C1 segment of cervical spinal cord (tissue), 14 donors: ENCODE measurements at places on chromosomes 12 and 14.
A peak's percentile ranks its signal among the peaks of the same experiment; 100 is the strongest.

- peak; percentile 50 for DNase-seq
Observed at GRCh38 chr14:51094282-51094821, 553 bp downstream of the TRIM9 start.

- no peak for DNase-seq
Observed at GRCh38 chr14:79044894-79045624, 874.9 kb downstream of the NRXN3 start.

DNA sequence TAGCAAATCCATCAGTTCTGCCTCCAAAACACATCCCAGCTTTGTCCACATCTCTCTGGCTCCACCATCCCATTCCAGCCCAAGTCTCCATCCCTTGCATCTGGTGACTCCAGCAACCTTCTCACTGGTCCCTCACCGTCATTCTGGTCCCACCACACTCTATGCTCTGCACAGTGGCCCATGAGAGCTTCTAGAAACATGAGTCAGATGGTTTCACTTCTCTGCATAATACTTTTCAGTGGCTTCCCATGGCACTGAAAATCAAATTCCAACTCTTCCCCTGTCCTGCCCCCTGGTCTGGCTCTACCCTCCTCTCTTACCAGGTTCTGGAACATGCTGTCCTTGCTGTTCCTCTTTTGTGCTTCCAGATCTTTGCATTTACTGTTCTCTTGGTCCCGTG, 17.2 kb upstream of the C12orf76 start:
- DNase-seq: no peak

GRCh38 chr14:96112032-96112431, 72.9 kb downstream of the C14orf132 start:
- DNase-seq: no peak

GRCh38 chr12:83121897-83122622, 435.4 kb downstream of the TMTC2 start:
- no peak for DNase-seq

DNA sequence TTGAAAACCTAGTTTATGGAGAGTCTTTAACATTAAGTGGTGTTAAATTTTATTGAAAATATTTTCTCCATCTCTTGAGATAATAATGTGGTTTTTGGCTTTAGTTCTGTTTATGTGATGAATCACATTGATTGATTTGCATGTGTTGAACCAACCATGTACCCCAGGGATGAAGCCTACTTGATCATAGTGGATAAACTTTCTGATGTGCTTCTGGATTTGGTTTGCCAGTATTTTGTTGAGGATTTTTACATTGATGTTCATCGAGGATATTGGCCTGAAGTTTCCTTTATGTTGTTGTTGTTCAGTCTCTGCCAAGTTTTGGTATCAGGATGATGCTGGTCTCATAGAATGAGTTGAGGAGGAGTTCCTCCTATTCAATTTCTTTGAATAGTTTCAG, 222.6 kb downstream of the ADAMTS20 start:
- no peak for DNase-seq

- DNase-seq: no peak
Observed at GRCh38 chr14:96261772-96262655, 6.0 kb downstream of the BDKRB1 start.

GRCh38 chr12:77222336-77222735, 157.0 kb upstream of the E2F7 start:
- DNase-seq: no peak

DNA sequence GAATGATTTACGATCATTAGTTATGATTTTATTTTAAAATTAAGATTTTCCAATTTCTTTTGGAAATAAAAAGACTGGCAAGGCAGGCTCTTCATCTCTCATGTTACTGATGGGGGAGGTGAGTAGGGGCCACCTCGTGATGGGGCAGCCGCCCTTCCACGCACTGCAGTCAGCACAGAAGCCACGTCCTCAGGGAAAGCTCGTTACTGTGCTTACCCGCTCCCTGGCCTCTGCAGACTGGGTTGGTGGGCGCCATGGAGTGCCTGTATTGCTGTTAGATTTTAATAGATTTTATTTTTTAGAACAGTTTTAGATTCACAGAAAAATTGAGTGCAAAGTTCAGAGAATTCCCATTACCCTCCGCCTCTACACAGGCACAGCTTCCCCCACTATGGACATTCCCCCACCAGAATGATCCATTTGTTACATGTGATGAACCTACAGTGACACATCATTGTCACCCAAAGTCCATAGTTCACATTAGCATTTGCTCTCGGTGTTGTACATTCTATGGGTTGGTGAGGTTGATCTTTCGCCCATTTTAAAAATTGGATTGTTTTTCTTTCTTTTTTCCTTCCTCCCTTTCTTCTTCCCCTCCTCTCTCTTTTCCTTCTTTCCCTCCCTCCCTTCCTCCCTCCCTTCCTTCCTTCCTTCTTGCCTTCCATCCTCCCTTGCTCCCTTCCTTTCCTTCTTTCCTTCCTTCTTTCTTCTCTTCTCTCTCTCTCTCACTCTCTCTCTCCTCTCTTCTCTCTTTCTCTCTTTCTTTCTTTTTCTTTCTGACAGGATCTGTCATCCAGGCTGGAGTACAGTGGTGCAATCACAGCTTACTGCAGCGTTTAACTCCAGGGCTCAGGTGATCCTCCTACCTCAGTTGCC, 30.7 kb downstream of the ADGRD1 start:
- no peak for DNase-seq

DNA sequence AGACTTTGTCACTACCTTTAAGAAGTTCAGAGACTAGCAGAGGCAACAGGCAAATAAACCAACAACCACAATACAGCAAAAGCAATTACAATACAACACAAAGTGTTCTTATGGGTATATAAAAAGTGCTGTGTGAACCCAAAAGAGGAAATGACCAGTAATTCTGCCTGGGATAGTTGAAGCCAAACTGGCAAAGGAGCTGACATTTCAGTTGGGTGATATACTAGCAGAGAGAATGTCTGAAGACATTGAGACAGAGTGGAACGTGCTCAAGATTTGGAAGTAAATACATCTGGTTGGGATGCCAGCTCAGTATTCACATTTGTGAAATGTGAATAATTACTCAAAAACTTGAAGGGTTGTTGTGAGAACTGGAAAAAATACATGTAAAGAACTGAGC, 80.6 kb upstream of the GTF2A1 start:
- no peak for DNase-seq

GRCh38 chr14:91295276-91295845, 50.9 kb upstream of the GPR68 start:
- DNase-seq: no peak

DNA sequence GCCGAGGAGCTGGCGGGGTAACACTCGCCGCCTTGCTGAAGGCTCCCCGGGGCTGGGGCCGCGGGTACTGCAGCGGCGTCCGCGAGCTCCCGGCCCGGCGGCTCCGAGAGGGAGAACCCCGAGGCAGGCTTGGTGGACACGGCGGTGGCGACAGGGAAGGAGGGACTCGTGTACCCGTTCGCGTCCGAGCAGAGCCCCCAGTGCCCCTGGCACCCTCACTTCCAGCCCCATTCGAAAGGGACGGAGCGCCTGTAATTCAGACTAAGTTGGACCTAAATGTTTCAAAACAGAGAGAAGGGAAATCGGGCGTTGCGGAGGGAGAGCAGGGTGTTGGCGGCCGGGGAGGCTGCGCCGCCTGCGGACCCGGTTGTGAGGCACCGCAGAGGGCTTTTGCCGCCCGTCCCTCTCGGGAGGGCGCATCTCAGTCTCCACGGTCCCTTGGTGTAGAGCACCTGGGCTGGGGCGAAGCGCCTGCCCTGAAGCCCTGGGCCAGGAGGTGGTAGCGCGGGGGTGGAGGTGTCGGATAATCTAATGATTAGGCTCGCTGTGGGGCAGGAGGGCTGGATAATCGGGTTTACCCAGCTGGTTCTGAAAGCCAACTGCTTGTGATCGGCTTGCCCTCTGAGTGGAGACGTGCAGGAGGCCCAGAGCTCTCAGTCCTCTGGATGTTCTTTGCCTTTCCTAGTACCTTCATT, 771 bp downstream of the DAAM1 start:
- peak; percentile 37 for DNase-seq

GRCh38 chr14:99080306-99080705, 191.7 kb downstream of the BCL11B start:
- no peak for DNase-seq

GRCh38 chr14:105842105-105842504, 315.7 kb downstream of the TMEM121 start:
- no peak for DNase-seq

- DNase-seq: no peak
Observed at GRCh38 chr12:77742631-77743030, 88.1 kb upstream of the NAV3 start.

GRCh38 chr12:120496413-120497340, 764 bp downstream of the DYNLL1 start:
- DNase-seq: peak; percentile 86

- no peak for DNase-seq
Observed at GRCh38 chr12:110316861-110317260, 35.8 kb downstream of the ATP2A2 start.

DNA sequence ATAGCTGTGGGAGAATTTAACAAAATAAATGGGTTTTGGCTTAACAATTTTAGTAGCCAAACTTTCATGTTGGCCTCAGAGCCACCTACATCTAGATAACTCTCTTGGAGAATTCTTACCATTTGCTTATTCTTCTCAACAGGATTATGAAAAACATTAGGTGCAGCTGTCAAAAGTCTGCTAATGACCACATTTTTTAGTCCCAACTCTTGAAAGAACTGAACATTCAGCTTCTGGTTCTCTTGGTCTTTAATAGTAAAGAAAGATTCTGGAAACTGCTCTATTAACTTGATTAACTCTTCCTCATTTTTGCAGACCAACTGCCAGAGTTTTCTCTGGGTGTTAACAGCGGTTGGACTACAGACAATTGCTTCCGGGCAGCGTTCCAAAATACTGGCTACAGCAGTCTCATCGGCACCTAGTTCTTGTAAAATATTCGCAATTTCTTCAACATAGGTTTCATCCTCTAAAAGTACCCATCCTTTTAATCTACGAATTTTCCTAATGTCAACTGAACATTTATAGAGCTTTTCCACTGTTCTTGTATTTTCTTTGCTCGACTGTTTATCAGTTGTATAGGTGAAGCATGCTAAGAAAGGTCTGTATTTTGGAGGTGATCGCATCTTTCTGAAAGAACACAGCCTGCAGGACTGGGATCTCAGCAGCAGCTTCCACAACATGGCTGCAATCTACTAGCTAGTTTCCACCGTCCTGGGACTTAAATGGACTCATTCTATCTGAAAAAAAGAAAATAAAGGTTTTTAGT, 8.7 kb downstream of the MTERF2 start:
- DNase-seq: peak; percentile 23

GRCh38 chr12:40168001-40168400, 56.8 kb upstream of the LRRK2 start:
- no peak for DNase-seq

DNA sequence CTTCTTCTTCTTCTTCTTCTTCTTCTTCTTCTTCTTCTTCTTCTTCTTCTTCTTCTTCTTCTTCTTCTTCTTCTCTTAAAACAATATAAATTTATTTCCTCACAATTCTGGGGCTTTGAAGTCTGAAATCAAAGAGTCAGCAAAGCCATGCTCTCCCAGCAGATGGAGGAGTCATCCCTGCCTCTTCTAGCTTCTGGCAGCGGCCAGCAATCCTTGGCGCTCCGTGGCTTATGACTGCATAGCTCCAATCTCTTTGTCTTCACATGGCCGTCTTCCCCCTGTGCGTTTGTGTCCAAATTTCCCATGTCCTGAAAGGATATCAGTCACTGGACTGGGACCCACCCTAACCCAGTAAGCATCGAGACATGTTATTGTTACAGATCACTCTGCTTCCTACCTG, 22.9 kb downstream of the KCNA1 start:
- no peak for DNase-seq

DNA sequence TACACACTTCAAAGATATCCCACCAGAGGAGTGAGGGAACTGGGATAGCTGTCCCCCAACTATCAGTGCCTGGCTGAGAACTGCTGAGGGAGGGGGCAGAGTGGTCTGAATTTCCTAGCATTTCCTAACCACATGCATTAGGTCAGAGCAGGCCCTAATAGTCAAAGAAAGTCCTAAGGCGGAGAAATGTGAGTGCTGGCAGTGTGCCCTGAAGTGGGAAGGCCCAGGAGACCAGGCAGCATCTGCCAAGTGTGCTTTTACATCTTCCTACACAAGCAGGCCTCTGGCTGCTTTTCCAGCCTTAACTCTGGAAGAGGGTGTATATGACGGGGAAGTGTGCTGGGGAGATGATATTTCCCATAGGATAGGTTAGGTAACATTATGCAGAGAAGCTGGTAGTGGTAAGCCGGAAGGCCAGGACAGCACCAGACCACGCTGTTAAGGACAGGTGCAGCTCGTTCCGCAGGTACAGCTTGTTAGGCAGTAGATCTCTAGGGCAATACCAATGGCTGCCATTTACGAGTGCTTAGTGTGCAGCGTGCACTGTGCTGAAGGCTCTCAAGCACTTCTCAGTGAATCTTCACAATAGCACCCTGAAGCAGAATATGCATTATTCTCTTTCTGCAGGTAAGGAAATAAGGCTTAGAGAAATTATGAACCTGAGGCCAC, 9.1 kb upstream of the CCDC198 start:
- no peak for DNase-seq

- no peak for DNase-seq
Observed at GRCh38 chr12:98674841-98675240, 29.8 kb downstream of the APAF1 start.

- DNase-seq: no peak
Observed at GRCh38 chr12:69999561-69999960, 174.5 kb downstream of the MYRFL start.

- DNase-seq: no peak
Observed at GRCh38 chr12:56601503-56601902, 28.6 kb downstream of the BAZ2A start.

- no peak for DNase-seq
Observed at GRCh38 chr12:68038650-68039049, 49.4 kb downstream of the IFNG-AS1 start.

GRCh38 chr14:65348137-65348536, 64.4 kb upstream of the FUT8 start:
- DNase-seq: no peak

- DNase-seq: no peak
Observed at GRCh38 chr14:71103662-71104484, 196.6 kb downstream of the PCNX1 start.

DNA sequence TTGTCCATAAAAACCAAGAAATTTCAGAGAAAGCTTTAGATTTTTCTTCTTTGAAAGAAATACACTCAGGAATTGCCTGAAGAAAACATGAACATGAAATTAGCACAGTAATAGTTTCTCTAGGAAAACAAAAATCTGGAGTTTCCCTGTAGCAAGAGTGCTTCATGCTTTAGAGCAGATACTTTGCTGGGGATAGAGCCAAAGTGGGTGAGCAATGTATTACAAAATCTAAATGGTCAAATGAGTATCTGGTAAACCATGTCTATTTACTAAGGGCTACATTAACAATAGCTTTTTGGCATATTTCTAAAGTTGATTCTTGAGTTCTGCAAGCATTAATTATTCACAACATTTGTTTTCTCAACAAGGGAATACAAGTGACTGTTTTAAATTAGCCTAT, 26.2 kb downstream of the AVPR1A start:
- no peak for DNase-seq

GRCh38 chr12:110896559-110896958, 23.8 kb downstream of the MYL2 start:
- no peak for DNase-seq

GRCh38 chr14:102760496-102761193, 16.6 kb upstream of the TRAF3 start:
- DNase-seq: no peak

- DNase-seq: no peak
Observed at GRCh38 chr12:76685246-76685678, 78.7 kb upstream of the ZDHHC17 start.

GRCh38 chr14:76872796-76873432, 46.7 kb downstream of the LRRC74A start:
- DNase-seq: peak; percentile 26

- DNase-seq: no peak
Observed at GRCh38 chr14:55577229-55577628, 2.8 kb upstream of the KTN1 start.
